ENCODE measurements at places on chromosomes 13 and 19. TPM values are rescaled to one million over a fixed set of nuclear protein-coding genes. Genes with fewer than 3 reads are reported as not detected.

ZNF208 gene
- total RNA-seq: 2.2 TPM

TPP2 gene
- 73.5 TPM for total RNA-seq

SLITRK6 gene
- total RNA-seq: not detected

SYT5 gene
- not detected for total RNA-seq

NLRP11 gene
- total RNA-seq: 0.06 TPM

ATXN8OS gene
- total RNA-seq: not detected

ZNF561 gene
- 33.8 TPM for total RNA-seq

PTPRS gene
- total RNA-seq: 1.3 TPM

C13orf42 gene
- total RNA-seq: not detected

ATCAY gene
- not detected for total RNA-seq

S1PR4 gene
- total RNA-seq: 44.4 TPM

GIPR gene
- 2.8 TPM for total RNA-seq

NLRP7 gene
- total RNA-seq: not detected

STOML3 gene
- not detected for total RNA-seq

CELF5 gene
- total RNA-seq: 0.21 TPM

ARHGAP33 gene
- 16.5 TPM for total RNA-seq

MICU2 gene
- 35.1 TPM for total RNA-seq

Data from activated CD8-positive, alpha-beta memory T cell treated with anti-CD3 and anti-CD28 coated beads for 36 hours (primary cell).